Keratinocyte (primary cell): ENCODE measurements at places on chromosomes 5 and 9. TPM values are rescaled to one million over a fixed set of nuclear protein-coding genes. Genes with fewer than 3 reads are reported as not detected.

The COL23A1 gene
- 0.05 TPM in 1 of 3 replicates, not detected in the others for polyA plus RNA-seq

The SCGB3A2 gene
- polyA plus RNA-seq, result not detected in 3 replicates

The FIBCD1 gene
- polyA plus RNA-seq, result 0.79 to 1.3 TPM (median 0.94 TPM) in 3 replicates

GRCh38 chr5:91956738-91957137 lies 573.6 kb upstream of the ARRDC3 start:
- DNase-seq, result no peak

- DNase-seq, result no peak
Observed at GRCh38 chr5:53932351-53932750, 371.9 kb downstream of the NDUFS4 start.

GRCh38 chr9:122370869-122371755 lies at the start of gene PTGS1:
Gene PTGS1, plus strand, starts transcription at chr9:122371024. Its CDS starts 61 bp downstream, at chr9:122371085.
- DNase-seq, result no peak

GRCh38 chr5:11013793-11014192 lies 252.8 kb upstream of the DAP start:
- DNase-seq, result no peak

DNA sequence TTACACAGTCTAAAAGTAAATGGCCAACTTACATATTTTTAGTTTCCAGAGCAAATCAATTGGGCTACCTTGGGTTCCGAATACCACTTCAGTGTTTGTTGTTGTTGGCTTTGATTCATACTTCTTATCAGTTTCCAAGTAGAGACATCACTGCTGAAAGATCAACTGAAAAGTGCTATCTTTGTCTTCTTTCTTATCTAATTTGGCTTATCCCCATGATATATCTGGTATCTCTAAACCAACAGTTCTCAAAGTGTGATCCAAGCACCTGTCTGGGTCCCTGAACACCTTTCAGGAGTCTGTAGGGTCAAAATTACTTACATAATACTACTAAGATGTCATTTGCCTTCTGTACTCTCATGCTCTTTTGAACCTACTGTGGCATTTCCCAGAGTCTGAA lies 200.0 kb downstream of the PARP8 start:
- DNase-seq, result no peak

- no peak for DNase-seq
Observed at GRCh38 chr5:53537711-53538110, 22.7 kb upstream of the NDUFS4 start.

GRCh38 chr9:38289236-38289865 lies 103.2 kb upstream of the ALDH1B1 start:
- no peak for DNase-seq

DNA sequence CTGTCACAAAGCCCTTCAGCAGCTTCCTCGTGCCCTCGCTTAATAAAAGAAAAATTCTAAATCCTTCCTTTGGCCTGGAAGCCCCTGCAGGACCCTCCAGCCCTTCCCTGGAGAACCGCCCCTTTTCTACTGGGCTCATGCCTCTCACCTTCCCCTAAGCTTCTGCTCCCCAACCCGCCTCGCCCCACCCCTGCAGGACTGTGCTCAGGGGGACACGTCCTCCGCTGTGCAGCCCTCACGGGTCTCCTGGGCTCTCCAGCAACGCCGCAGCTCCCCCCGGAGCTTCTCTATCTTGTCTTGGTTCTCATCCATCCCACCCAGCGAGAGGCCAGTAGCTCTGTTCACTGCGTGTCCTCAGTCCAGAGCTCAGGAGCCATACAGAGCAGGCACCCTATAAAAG lies 65.6 kb upstream of the SARDH start:
- DNase-seq, result no peak

DNA sequence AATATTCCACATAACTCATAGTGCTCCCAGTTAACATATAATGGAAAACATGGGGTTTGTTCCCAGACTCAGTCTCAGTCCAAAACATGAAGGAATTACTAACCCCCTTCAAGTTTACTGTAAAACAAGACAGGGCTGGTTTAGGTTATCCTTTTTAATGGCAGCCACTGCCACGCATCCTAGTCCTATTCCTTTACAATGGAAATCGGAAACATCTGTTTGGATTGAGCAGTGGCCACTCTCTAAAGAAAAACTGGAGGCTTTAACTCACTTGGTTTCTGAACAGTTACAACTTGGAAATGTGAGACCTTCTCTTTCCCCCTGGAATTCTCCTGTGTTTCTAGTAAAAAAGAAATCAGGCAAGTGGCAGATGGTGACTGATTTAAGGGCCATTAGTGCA lies 609.9 kb upstream of the ACO1 start:
- DNase-seq, result no peak

DNA sequence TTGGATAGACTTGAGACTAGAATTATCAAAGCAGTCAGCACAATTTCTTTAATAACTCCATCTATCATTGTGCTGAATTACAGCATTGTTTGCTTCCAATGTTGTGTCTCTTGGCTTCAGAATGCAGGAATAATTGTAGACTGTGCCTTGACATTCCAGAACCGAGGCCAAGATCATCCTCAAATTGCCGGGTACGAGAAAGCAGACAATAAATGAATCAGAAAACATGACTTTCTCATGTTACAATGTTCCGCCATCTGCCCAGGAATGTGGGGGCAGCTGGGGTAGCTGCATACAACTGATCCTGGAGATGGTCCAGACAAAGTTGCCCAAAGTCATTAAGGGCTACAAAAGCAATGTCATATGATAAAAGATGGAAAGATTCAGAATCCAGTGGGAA lies 206.2 kb upstream of the SGCD start:
- no peak for DNase-seq

DNA sequence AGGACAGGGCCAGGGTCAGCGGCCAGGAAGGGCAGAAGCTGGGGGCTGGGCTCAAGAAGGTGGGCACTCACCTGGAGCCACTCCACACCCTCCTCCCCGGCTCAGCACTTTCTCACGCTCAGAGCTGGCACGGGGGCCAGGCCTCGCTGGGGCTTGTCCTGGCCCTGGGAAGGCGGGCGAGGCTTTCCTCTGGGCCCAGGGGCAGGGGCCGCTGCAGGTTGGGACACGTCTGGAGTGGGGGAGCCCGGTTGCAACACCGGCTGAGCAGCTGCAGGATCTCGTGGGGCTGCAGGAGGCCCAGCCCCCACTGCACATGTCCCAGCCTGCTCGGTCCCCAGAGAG lies 38.9 kb upstream of the EGFL7 start:
- DNase-seq, result peak; percentile 91
